ENCODE measurements at places on chromosomes 2 and 18.

DNA sequence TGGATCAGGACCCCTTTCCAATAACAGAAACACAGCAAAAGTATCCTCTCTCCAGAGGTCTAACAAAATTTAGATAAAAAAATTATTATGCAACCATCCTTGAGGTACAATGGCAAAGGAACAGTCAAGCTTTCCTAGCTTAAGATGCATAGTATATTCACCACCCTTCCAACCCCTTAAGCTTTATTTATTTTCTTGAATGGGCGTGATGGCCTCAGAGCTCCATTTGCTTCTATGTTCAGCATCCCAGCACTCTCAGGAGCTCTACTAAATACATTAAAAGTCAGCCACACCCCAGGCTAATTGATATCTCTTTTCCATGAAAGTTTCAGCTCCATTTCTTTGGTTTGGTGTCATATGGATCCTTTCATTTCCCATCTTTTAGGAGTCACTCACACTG lies 1335.2 kb upstream of the ZEB2 start:
- no peak for DNase-seq

DNA sequence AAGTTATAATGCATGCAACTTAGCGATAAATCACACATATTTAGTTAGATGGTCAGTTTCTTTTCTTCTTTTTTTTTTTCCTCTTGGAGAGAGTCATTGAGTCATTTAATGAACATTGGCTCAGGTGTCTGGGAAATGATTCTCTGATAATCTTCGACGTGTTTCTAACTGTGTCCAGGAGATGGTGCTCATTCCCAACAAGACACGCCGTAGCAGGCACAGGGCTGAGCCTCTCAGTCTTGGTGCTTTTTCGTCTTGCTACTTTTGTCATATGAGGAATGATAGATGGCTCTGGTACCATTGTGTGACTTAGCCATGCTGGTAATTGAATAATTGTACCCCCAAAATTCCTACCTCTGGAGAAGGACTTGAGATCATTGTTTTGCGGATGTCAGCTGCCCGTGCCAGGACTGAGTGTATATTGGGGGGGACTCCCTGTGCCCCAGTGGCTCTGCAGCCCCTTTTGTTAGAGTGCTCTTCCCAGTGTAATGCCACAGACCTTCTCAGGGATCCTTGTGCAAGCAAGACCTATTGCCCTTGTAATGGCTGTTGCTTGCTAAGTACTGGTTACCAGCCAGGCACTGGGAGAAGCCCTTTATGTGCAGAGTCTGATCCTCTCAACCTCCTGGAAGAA lies 107.6 kb upstream of the CYRIA start:
- peak; percentile 66 for DNase-seq

- peak; percentile 49 for DNase-seq
Observed at GRCh38 chr2:74373221-74373676, 6.9 kb downstream of the DCTN1 start.

DNA sequence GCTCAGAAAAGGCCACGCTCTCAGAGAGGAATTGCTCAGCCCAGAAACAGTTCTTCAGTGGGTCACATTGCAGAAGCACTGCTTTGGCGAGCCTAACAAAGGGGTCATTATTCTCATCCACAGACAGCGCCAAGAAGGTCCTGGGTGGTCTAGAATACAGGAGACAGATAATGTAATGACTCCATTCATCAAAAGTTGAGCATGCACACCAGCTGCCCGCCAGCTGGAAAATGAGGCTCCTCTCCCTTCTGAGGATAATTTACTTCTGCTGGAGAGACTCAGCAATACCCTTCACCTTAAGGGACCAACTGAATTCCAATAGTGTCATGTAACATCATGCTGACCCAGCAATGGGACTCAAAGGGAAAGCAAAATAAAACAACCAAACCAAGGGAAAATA lies 79.9 kb downstream of the TRIB2 start:
- DNase-seq: no peak

- no peak for DNase-seq
Observed at GRCh38 chr2:85599468-85600234, 2.8 kb downstream of the TMEM150A start.

GRCh38 chr2:187994464-187995331 lies 297.0 kb upstream of the GULP1 start:
- no peak for DNase-seq

GRCh38 chr2:239917957-239918481 lies 107.1 kb downstream of the NDUFA10 start:
- no peak for DNase-seq

GRCh38 chr2:44926957-44927356 lies 14.5 kb upstream of the SIX3 start:
- no peak for DNase-seq

DNA sequence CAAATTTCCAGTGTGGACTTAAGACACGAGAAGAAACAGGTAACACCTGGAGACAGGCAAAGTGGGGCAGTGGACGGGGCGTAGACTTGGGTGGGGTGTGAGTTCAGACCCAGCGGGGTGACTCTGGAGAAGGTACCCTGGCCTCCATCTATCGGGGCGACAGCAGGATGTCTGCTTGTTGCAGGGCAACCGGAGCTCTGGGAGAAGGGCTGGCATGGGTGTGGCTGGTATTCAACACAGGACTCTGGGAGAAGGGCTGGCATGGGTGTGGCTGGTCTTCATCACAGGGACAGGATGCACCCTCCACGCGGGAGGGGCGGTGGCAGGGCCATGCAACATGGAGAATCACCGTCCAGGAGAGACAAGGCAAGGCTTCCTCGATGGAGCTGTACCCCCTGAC lies 198.5 kb downstream of the HDAC4 start:
- no peak for DNase-seq
